Hematopoietic multipotent progenitor cell (in vitro differentiated cells): ENCODE measurements at places on chromosomes 13 and 19. TPM values are rescaled to one million over a fixed set of nuclear protein-coding genes. Genes with fewer than 3 reads are reported as not detected.

- DNase-seq, result no peak
Measured at GRCh38 chr19:277131-277530, 14.1 kb downstream of the PLPP2 start.

- no peak for DNase-seq
Measured at GRCh38 chr13:71759651-71760511, 107.1 kb downstream of the DACH1 start.

DNA sequence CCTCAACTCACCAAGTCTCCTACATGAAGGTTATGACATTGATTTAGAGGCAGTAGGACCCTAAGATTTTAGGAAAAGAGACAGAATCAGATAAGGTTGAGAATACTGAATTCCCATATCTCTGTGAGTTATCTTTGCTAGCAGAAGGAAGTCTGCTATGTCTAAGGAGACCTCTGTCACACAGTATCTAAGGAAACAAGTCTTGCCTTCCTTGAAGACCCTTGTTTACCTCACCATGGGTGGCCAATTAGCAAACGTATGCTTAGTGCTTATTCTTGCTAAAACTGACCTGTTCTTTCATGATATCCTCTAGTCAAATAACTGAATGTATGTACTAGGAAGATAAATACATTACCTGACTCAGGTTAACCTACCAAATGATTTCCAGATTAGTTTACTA lies 855.4 kb upstream of the SLITRK1 start:
- peak; percentile 24 for DNase-seq

- DNase-seq, result no peak
Measured at GRCh38 chr19:3365836-3366752, at the start of gene NFIC. Gene NFIC (plus strand): TSS chr19:3366583. CDS start chr19:3366637, 54 bp downstream.

DNA sequence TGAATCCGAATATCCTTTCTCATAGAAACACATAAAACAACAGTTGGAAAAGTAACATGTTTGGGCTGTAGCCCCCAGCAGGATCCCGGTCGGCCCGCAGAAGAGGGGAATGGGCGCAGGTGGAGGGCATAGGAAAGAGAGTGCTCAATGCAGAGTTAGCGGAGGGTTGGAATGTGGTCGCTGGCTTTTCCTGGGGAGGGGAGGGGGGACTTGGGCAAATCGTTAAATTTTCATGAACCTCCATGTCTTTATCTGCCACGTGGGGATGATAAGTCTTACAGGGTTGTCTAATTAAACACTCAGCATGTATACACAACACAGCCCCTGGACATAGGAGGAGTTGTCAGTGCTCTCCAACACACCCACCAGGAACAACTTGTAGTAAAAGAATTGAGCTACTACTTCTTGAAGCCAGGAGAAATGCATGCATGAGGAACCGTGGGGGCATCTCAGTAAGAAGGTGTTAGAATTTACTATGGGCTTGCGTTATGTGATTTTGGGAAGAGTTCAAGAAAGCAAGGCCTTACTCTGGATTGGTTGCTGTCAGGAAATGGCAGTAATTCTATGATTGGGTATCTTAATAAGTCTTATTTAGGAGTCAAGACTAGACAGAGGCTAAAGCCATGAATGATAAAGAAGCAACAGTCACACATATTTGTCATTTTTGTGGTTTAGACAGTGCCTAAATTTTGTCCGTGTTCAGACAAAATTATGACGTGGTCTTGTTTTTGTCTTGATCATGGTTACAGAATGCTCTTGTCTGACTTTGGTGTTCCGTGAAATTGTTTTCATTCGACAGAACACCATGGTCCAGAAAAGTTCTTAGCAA lies 671 bp upstream of the SLC46A3 start:
- DNase-seq, result no peak

- DNase-seq, result no peak
Measured at GRCh38 chr13:41782086-41782485, 178.8 kb downstream of the VWA8 start.

GRCh38 chr13:38900188-38900587 lies 90.4 kb downstream of the STOML3 start:
- no peak for DNase-seq

KIR2DL1 gene
- not detected for total RNA-seq

SIGLEC10 gene
- total RNA-seq, result 6.7 TPM

AMER2 gene
- under 0.01 TPM for total RNA-seq

CCDC194 gene
- total RNA-seq, result 0.27 TPM

ELANE gene
- total RNA-seq, result 11.0 TPM

STK11 gene
- 104 TPM for total RNA-seq
